Neural progenitor cell (in vitro differentiated cells): ENCODE measurements at places on chromosomes 5 and 9. TPM values are rescaled to one million over a fixed set of nuclear protein-coding genes. Genes with fewer than 3 reads are reported as not detected.
A peak's percentile ranks its signal among the peaks of the same experiment; 100 is the strongest.

The WHRN gene
- total RNA-seq: 1.1 and 6.6 TPM in 2 replicates

The DNAH5 gene
- total RNA-seq: 0.39 and 0.62 TPM in 2 replicates

The NEUROG1 gene
- total RNA-seq: not detected in 2 replicates

- H3K36me3 ChIP-seq: no peaks in the 10 kb centered on the region
- no peaks in the 10 kb centered on the region for H3K4me1 ChIP-seq
- no peak overlapping the region for H3K27ac ChIP-seq
- no peaks in the 10 kb centered on the region for H3K27me3 ChIP-seq
Observed at GRCh38 chr9:15531380-15531779, 20.6 kb upstream of the PSIP1 start.

DNA sequence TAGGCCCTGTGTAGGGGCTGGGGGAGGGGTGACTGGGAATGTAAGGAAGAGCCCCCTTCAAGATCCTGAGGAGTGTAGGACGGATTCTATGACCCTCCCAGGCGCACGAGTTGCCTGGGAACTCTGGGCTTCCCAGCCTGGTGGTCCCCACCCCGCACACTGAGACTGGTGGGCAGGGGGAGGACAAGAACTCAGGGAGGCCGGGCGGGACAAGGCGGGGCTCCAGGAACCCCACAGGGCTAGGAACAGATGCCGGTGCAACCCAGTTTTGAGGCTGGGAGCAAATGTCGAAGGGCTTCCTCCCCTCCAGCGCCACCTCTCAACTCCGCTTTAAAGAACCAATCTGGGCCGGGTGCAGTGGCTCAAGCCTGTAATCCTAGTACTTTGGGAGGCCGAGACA, 1.3 kb upstream of the VDAC1 start:
- no peaks in the 10 kb centered on the region for H3K27me3 ChIP-seq
- H3K27ac ChIP-seq: no peak overlapping the region
- peak; percentile 24 for DNase-seq
- peaks cover 30% of the 10 kb centered on the region for H3K4me1 ChIP-seq
